GM23338 (cell line): ENCODE measurements at places on chromosomes 3 and 15.

DNA sequence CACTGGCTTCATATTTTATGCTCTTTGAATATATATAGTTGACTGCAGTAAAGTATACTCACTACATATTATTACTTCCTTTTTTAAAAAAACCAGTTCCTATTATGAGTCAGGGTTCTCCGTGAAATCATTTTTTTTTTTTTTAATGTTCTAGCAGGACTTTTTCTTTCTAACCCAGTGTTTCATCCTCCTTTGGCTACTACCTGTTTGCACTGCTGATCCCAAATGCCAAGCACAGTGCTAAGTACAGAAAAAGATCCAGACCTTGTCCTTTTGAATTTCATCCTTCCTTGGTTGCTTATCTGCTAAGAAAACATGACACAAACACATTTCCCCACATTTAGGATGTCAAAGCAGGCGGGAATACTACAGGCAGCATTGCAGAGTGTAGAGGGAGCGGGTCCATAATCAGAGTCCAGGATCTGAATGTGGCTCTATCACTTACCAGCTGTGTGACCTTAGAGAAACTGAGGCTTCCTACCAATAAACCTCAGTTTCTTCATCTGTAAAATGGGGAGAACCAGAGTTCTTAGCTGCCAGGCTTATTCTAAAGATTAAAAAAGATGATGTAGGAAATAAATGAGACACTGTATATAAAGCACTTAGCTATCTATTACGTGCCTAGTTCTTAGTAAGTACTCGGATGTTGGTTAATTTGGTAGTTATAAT is 37.2 kb upstream of the ANPEP start:
- DNase-seq, result no peak

- DNase-seq, result no peak
These were observed 104.4 kb downstream of the HERC1 start for GRCh38 chr15:63729115-63729884.

GRCh38 chr15:38455092-38455491 is 1.2 kb downstream of the FAM98B start:
- no peak for DNase-seq

- DNase-seq, result peak; percentile 69
These were observed 32.9 kb downstream of the PSTPIP1 start for GRCh38 chr15:77027697-77028450.

GRCh38 chr3:6025032-6025431 is 835.9 kb upstream of the GRM7 start:
- DNase-seq, result no peak

GRCh38 chr3:148955544-148956346 is 35.6 kb upstream of the GYG1 start:
- peak; percentile 76 for DNase-seq

GRCh38 chr15:77035584-77035983 is 35.3 kb downstream of the TSPAN3 start:
- no peak for DNase-seq

- no peak for DNase-seq
These were observed 21.2 kb upstream of the PRR23E start for GRCh38 chr3:127171721-127172120.

- peak; percentile 75 for DNase-seq
These were observed 90.6 kb upstream of the AKAP13 start for GRCh38 chr15:85289677-85290365.

- DNase-seq, result peak; percentile 39
These were observed 102.9 kb downstream of the TFDP2 start for GRCh38 chr3:142046320-142047020.

- DNase-seq, result no peak
These were observed 2.5 kb downstream of the CLDN11 start for GRCh38 chr3:170421111-170421641.

DNA sequence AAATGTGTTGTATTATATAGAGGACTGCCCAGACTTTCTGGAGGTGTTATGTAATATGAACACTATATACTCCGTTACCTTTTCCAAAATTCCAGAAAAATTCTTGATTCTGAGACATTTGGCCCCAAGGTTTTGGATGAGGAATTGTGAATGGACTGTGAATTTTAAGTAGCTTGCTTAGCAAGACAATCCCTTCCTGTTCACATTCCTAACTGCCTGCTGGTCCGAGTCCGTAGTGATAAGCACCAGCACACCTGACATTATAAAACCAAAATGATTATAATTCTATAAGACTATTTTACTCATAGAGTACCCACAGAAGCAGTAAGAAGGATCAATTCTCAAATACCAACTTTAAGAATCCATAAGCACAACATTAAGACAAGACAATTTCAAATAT is 11.2 kb downstream of the EXD1 start:
- DNase-seq, result peak; percentile 54

DNA sequence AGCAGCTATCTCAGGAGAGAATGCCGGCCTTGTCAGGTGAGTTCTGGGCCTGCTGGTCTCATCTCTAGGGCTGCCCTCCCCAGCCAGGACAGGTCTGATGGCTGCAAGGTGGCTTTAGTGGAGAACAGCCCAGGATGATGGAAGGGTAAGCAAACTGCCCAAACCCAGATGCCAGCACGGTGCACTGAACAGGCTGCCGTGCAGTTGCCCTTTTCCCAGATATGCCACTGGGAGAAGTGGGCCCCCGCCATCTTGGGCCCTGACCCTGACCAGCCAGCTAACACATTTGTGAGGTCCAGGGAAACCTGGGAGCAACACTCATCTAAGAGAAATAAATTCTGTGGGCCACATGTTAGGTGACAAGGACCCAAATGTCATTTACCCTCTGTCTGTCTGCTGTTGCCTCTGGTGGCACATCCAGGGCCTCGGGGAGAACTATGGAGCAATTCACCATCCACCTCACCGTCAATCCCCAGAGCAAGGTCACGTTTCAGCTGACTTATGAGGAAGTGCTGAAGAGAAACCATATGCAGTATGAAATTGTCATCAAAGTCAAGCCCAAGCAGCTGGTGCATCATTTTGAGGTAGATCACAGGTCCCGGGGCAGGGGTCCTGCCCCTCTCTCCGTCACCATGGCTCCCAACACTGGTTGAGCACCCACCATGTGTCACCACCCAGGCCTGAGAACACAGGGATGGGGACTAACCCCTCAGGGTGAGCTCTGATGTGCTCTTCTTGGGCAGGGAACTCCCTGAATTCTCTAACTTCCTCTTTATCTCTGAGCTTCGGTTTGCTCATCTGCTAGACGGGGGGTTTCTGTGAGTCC is 1.8 kb downstream of the ITIH1 start:
- DNase-seq, result no peak

GRCh38 chr15:88118741-88119140 is 137.8 kb downstream of the NTRK3 start:
- DNase-seq, result no peak

GRCh38 chr15:88219623-88220022 is 36.9 kb downstream of the NTRK3 start:
- DNase-seq, result no peak

DNA sequence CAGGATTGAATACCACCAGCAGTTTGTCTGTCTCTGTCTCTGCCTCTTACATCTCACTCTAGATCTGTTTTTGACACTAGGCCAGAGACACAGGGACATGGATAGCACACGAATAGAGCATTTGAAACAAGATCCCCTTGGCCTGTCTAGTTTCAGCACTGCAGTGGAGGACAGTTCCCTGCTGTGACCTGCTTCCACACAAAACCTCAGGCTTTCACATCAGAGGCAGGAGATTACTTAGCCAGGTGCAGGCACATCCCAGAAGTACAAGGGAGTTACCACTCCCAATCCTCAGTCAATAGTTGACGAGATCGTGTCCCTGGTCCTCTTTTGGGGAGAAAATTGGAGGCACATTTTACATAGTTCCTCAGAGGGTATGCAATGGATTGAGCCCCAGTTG is 34.0 kb upstream of the CCK start:
- peak; percentile 69 for DNase-seq

DNA sequence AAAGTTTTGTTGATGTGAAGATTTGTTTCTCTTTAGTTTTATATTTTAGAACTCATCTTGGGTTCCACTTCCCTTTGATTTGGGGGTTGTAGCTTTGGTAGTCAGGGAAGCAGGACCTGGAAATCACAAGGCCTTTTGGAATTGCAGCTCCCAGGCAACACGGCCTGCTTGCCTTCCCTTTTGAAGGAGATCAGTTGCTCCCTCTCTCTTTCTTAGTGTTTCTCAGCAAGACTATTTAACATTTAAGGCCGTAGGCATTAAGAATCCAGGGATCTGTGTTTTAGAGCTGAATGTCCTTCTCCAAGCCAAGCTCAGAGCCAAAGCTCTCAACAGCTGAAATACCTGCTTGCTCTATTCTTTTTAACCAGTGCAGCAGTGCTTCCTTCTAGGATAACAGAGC is 310.3 kb downstream of the PTPRG start:
- DNase-seq, result peak; percentile 62

DNA sequence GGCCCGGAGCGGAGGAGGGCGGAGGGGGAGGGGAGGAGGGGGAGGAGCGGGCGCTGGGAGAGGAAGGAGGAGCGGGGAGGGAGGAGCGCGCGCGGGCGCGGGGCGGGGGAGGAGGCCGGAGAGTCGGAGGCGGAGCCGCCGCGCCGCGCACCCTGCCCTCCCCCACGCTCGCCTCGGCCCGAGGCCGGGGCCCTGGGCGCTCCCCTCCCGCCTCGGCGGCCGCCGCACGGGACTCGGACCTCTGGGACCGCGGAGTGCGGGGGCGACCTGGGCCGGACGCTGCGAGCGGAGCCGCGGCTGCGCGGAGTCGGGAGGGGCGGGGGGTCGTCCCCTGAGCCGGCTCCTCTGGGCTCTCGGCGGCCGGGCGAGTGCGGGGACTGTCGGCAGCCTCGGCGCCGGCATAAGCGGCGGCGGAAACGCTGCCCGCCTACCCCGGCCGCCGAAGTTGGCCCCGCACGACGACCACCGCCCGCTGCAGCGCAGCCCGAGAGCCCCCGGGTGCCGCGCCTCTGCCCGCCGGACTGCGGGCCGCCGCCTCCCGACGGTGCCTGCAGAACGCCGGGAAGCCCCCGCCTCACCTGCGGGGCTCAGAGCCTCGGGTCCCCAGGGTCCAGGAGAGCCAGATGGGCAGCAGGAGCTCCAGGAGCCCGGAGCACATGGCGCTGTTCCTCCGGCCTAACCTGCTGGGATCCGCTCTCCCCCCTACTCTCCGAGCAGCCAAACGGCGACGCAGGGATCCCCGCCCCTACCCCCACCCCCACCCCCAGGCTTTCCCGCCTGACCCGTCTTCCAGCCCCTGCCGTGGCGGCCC is 406 bp upstream of the GABRB3 start:
- DNase-seq, result peak; percentile 88

- no peak for DNase-seq
These were observed 424.0 kb upstream of the C2CD4B start for GRCh38 chr15:62588938-62589670.

DNA sequence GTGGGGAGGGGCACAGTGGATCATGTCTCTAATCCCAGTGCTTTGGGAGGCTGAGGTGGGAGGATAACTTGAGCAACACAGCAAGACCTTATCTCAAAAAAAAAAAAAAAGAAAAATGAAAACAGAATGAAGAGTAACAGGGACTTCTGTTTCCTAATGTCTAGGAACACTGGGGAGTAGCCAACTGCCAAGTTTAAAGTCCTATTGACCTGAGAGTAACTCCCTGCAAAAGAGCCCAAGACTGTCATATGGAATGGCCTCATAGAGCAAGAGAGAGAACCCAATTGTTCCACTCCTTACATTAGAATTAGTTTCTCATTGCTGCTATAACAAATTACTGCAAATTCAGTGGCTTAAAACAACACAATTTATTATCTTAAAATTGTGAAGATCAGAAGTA is 881.4 kb upstream of the ROBO1 start:
- DNase-seq, result no peak

DNA sequence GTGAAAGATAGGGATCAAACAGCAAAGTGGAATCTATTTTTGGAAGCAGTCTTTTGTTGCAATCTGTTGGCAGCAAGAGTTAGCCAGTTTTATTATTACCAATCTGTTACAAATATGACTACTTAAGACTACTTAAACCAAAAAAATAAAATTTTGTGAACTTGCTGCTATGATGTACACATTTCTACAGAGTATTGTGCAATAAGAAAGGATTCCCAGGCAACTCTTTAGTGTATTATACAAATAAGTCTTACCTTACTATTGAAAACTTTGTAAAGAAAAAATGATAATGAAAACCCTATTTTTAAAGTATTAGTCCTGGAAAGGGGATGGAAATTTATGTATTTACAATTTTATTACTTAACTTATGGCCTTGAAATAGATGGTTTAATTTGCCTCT is 44.7 kb downstream of the CADM2 start:
- DNase-seq, result no peak

DNA sequence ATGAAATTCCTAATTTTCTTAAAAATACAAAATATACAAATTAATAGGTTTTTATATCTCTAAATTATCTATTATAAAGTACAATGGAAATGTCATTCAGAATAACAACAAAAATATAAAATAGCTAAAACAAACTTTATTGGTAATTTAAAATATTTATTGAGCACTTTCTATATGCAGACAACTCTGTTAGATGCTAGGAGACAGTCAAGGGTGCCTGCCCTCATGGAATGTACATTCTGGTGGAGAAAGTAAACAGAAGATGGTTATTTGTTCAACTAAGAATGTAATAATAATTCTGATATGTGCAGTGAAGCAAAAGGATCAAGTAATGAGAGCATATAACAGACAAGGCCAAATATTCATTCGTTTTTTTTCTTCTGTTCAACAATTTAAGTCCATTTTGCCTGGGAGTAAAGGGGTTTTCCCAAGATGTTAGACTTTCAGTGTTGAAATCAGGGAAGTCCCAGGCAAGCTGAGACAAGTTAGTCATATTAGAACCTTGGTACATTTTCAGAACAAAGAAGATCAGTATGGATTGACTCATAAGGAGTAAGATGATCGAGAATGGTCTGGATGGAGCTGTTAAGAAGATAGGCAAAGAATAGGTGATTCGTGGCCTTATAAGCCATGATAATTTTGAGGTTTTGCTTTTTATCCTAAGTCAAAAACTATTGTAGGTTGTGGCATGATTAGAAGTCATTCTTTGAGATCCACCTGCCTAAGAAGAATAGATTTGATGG is 150.2 kb upstream of the MLF1 start:
- DNase-seq, result no peak

- no peak for DNase-seq
These were observed 276.5 kb upstream of the ATP11B start for GRCh38 chr3:182516597-182517336.

- no peak for DNase-seq
These were observed 236.0 kb upstream of the ZNF717 start for GRCh38 chr3:76021376-76021775.

GRCh38 chr3:181921220-181921619 is 209.5 kb downstream of the SOX2 start:
- DNase-seq, result no peak

GRCh38 chr15:69414701-69415167 is 585 bp downstream of the KIF23 start:
- DNase-seq, result peak; percentile 75

DNA sequence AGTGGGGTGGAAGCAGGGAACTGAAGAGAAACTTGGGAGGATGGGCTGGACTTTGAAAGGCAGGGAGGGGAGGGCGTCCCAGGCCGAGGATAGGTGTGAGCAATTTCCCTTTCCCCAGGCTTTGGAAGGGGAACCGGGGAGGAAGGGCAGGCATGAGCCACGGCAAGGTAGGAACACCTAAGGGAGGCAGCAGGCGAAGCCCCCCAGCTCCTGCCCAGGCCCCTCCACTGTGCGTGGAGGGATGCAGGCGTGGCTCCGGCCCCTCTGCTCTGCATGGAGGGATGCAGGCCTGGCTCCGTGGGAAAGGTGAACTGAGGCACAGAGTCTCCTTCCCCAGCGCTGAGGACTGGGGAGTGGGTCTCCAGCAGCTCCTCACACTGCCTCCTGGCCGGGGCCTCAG is 236.4 kb downstream of the XXYLT1 start:
- DNase-seq, result no peak

GRCh38 chr3:58591517-58592510 is 14.6 kb upstream of the FAM107A start:
- no peak for DNase-seq

- DNase-seq, result no peak
These were observed 64.6 kb downstream of the EEFSEC start for GRCh38 chr3:128217702-128218547.
